ENCODE measurements at places on chromosomes 4 and X.

DNA sequence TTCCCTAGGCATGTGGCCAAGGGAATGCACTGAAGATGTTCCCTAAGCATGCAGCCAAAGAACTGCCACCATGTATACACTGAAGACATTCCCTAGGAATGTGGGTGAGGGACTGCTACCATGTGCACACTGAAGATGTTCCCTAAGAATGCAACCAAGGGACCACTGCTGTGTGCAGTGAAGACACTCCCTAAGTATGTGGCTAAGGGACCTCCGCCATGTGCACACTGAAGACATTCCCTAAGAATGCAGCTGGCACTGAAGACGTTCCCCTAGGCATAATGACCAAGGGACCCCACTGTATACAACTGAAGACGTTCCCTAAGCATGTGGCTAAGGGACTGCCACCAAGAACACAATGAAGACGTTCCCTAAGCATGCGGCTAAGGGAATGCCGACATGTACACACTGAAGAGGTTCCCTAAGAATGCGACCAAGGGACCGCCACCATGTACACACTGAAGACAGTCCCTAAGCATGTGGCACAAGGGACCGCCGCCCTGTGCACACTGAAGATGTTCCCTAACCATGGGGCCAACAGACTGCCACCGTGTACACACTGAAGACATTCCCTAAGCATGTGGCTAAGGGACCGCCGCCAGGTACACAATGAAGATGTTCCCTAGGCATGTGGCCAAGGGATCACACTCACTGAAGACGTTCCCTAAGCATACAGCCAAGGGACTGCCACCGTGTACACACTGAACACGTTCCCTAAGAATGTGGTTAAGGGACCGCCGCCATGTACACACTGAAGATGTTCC lies 25.6 kb downstream of the DHRSX start:
- no peak for DNase-seq

DNA sequence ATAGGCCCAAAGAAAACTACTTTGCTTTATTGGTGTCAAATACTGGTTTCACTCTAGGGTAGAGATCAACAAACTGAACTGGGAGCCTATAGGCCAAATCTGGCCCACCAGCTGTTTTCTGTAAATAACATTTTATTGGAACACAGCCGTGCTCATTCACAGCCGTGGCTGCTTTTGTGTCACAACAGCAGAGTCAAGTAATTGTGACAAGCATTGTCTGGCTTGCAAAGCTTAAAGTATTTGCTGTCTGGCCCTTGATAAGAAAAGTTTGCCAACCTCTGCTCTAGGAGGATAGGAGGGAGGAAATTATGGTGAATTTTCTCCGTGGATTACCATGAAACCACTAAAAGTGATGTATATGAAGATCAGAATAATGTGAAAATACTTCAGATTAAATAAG lies 53.4 kb downstream of the GPAT3 start:
- DNase-seq = no peak

DNA sequence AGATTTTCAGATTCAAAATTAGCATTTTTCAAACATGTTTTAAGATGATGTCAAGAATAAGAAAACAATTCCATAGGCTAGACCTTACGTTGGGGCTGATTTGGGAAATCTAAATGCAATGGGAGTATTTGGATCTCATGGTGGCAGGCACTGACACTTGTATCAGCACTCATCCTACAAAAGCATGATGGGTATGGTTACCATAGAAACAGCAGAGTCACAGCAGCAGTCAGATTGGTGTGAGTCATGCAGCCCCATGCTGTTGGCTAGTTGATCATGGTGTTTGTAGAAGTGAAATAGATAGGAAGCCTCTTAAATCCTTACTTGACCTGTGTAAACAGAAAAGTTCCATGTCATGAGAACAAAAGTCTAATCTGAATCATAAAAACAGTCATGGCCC lies 1637.3 kb upstream of the PABPC4L start:
- DNase-seq = no peak

- no peak for DNase-seq
Observed at GRCh38 chr4:134777606-134778005, 576.0 kb upstream of the PABPC4L start.

DNA sequence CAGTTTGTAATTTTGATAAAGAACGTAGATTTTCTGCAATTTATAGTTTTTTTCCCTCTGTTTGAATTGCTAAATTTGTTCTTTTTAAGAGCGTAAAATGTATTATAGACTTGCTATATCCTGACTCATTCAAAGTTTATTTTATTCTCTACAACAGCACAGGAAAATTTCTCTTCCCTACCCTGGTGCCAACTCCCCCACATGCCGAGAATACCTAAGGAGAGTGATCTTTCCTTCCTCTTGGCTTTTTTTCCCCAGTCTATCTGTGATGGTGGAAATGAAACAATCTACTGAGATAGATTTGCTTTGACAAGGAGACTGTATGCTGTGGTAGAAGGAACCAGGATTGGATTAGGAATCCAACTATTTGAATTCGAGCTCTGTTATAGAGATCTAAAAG lies 271.6 kb downstream of the TLL1 start:
- DNase-seq = no peak

All from AG09309 (cell line).